SJSA1 (cell line): ENCODE measurements at places on chromosomes 11 and 22.

- no peak for DNase-seq
Measured at GRCh38 chr11:12840871-12841660, 166.8 kb downstream of the TEAD1 start.

DNA sequence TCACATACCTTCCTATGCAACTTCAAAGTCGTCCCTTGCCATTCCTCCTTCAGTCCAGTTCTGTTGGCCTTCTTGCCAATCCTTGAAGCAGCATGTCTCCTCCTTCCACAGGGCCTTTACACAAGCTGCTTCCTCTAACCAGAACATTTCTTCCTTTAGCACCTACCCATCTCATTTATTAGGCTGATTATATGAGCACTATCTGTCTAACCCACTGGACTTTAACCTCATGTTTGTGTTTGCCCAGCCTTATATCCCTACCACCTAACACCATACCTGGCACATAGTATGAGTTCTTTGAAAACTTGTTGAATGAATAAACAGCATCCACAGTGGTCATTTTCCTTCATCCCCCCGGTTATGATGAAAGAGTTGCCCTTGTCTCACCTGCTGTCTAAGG is 154.4 kb downstream of the WNT11 start:
- no peak for DNase-seq

DNA sequence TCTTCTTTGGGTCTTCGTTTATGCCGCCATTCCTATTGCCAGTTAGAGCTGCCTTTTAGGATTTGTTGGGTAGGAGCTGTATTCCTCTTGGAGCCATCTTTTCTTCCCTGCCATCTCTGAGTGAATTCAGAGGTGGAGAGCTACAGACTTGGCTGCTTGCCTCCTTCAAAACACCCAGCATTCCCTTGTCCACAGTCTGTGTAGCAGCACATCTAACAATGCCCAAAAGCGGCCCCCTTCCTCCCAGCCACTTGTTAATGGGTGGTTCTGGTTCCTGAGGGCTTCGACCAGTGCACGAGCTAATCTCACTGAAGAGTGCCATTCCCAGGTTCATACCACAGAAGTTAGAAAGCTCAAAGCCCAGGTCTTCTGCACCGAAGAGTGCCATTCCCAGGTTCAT is 37.7 kb downstream of the MARK2 start:
- no peak for DNase-seq

DNA sequence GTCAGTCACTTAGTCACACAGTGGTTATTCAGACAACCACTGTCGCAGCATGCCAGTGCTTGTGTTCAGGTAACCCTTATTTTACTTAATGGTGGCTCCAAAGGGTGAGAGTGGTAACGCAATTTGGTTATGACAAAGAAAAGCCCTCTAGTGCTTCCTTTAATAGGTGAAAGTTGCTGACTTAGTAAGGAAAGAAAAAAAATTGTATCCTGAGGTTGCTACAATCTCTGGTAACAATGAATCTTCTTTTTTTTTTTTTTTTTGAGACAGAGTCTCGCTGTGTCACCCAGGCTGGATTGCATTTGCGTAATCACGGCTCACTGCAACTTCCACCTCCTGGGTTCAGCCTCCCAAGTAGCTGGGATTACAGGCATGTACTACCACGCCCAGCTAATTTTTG is 64.5 kb downstream of the C11orf91 start:
- DNase-seq: no peak

GRCh38 chr11:123338266-123338800 is 91.7 kb upstream of the GRAMD1B start:
- DNase-seq: no peak

DNA sequence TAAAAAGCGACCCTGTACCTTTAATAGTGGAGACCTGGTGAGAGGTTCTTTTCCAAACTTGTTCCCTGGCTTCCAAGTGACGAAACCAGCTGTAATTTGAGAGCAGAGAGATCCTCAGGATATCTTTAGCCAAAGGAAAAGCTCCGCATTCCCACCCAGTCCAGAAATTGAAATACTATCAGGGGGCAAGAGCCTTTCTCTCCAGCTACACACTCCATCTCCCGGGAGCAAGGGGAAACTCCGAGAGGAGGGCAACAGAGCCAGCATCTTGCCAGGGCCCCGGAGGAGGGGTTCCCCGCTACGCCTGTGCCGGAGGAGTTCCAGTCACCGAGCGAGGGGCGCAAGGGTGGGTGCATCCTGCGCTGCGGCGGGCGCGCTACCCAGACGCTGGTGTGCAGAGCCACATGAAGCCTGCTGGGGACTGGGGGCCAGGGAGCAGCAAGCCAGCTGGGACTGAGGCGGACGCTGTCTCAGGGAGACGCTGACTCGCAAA is at the start of gene FIBIN:
Gene FIBIN, plus strand, starts transcription at position 148 of the 493 bp plus-strand sequence. CDS start 415 bp downstream, outside the sequence.
- DNase-seq: no peak

- no peak for DNase-seq
Measured at GRCh38 chr11:36450110-36450572, 59.9 kb downstream of the TRAF6 start.

- no peak for DNase-seq
Measured at GRCh38 chr11:8243458-8243857, 20.2 kb downstream of the LMO1 start.

- DNase-seq: no peak
Measured at GRCh38 chr11:134667175-134667500, 255.1 kb upstream of the B3GAT1 start.

DNA sequence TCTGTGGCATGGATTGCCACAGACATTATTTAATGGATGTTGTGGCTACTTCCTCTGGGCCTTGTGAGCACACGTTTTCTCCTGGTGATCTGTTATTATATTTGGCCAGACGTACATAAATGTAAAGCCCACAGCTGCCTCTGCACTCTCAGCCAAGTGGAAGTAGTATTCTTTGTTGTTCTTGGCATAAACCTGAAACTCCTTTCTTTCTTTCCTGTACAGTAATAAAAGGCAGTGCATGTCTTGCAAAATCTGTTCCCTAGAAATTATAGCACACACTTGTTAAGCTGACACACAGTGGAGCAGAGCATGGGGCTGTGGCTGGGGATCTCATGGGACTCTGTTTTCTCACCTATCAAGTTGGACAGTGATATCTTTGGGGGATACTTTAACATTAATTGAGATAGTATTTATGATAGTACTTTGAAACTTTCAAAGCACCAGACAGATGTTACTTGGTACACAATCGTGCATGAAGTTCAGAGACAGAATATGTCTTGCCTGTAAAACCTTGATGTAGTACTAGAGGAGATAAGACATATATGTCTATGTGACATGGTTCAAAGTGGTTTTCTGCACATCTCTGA is 20.9 kb downstream of the PANX1 start:
- no peak for DNase-seq

- DNase-seq: peak; percentile 87
Measured at GRCh38 chr22:27110665-27111451, 453.5 kb downstream of the MIAT start.

DNA sequence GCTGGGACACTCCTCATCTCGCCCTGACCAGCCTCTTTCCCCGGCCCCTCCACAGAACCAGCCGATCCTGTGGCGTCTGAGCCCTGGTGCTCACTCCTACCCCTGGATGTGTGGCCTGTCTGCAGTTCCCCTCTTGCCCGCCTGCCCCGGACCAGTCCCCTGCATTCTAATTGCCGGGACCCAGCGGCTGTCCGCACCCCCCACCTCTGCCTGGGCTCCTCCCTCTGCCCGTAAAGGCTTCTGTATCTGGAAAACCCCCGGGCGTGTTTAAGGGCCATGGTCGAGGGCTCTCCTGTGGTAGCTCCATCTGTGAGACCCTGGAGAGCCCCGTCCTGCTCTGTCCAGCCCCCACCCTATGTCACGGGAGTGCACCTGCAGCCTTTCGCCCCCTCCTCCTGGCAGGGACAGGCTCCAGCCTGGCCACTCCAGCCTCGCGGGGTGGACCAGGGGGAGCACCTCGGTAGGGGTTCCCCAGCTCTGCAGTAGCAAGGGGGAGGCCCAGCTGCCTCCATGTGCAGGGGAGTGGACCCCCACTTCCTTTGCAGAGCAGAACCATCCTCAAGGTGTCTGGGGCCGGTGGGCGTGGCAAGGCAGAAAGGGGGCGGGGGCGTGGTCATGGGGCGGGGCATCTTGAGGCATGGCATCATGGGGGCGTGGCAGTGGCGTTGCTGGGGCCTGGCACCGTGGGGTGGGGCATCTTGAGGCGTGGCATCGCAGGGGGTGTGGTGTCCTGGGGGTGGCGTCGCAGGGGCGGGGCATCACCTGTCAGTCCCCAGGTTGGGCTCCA is 430.4 kb downstream of the TBC1D22A start:
- peak; percentile 50 for DNase-seq
